ENCODE measurements at places on chromosomes 4 and X.
A peak's percentile ranks its signal among the peaks of the same experiment; 100 is the strongest.

DNA sequence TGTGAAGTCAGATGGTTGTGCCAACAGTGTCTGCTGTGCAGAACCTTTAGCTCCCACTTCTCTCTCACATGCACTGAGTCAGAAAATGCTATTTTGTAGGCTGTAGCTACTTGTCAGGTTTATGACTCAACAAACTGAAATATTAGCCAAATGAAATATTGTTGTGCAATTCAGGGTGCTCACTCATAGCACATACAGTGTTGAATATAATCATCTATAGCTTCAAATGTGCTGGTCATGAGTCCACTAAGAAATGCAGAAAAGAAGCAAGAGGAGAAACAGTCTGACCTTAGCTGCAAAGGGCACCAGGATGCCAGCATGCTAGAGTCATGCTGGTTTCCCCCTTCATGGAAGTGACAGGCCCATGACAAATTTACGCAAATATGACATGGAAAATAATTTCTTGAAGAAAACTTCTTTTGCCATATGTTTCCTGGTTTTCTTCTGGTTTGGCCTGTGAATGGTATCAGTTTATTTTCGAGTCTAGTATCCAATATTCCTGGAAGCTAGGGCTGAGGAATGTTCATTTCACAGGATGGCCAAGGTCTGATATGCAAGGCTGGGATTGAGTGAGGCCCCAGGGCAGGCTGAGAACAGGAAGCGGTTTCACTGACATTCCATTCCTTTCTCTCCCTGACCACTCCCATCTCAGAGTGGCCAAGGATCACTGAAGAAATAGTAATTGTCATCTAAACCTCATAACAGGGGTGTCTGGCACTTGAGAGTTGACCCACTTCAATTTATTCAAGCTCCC lies 10.3 kb upstream of the CXCL2 start:
- DNase-seq = peak; percentile 87

- DNase-seq = no peak
Observed at GRCh38 chr4:3389233-3390215, 52.2 kb upstream of the HGFAC start.

DNA sequence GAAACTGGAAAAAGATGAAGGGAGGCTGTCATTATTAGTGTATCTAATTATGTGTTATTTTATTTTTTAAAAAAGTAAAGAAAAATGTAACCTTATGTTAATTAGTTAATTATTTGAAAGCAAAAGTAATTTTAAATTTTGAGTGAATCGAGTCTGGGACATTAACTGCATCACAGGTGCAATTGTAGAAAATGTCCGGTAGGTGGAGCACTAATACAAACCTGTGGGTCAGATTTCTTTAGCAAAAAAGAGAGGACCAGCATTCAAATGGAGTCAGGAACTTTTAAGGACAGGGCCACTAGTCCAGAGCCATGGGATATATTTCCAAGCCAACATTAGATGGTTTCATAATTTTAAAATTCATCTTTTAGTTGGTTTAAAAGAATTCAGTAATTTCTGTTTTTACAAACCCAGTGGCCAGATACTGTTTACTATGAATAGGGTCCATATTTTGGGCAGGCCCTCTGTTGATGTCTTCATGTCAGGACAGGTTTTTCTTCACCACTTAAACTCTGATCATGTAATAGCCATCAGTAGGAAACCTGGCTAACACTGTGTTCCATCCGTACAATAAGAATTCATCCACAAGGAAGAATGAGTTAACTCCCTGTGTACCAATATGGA lies 27.2 kb downstream of the BST1 start:
- DNase-seq = peak; percentile 54

DNA sequence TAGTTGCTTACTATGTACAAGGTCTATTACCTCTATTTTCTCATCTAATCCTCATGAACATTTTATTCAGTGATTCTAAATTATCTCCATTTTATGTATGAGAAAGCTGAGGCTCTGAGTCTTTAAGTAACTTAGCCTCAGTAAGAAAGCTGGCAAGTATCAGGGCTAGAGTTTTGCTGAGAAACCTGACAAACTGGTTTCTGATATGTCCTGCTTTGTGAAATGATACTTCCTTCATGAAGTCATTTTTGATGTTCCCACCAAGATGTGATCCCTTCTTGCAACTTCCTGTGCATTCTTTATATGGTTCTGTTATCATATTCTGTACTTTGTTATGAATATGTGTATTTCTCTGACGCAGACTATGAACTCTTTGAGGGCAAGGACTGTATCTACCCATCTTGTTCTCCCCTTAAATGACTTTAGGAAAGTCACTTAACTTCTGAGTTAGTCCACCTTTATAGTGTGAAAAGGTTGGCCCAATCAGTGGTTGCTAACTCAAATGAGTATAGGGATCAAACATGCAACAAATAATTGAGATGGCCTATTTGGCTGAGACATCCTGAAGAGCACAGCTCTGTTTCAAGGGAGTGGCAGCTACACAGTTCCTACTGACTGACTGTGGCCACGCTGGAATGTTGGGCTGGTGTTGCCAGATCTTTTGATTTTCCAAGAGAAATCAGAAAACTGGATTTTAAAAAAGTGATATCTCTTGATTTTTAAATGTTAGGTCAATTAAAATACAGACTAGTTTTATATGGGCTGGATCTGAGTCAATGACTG lies 127.9 kb upstream of the AMOT start:
- peak; percentile 94 for DNase-seq

DNA sequence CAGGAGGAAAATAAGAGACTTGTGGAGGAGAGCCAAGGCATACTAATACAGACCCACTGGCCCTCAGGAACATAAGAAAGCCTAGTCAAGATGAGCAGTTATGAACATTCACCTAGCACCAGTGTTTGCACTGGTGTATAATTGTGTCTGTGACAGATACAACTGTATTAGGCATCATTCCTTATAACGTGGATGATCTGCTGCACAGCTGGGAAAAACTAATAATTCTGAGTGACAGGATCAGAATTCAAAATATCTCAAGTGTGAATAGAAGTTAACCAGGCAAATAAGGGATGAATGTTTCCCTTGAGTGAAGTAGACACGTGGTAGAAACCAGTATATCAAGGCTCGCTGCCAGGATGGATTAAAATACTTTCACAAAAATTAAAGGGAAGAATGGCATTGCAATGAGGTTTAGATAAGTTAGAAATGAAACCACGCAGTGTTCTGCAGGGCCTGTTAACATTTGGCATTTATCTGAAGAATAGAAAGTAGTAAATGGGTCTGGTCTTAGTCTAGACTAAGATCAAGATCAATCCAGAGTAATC lies 325.9 kb downstream of the EPHA5 start:
- no peak for DNase-seq

DNA sequence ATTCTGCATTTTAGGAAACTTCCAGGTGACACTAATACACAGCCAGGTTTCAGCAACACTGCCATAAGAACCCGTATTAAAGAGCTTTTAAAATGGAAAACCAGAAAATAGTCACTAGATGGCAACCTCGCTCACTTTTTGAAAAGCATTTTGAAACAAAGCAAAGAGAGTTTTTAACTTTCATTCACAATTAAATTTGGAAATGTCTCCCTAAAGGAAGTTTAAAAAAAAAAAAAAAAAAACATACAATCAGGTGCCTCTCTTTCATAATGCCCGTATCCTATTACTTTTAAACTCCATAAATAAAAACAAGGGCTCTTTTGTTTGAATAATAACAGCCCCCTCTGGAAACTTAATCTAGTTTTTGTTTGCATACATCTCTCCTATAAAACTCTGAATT lies 20.3 kb downstream of the MEPE start:
- no peak for DNase-seq

- no peak for DNase-seq
Observed at GRCh38 chr4:138788267-138788790, 227.3 kb upstream of the NOCT start.

GRCh38 chr4:112175840-112176239 lies 30.6 kb downstream of the FAM241A start:
- no peak for DNase-seq

DNA sequence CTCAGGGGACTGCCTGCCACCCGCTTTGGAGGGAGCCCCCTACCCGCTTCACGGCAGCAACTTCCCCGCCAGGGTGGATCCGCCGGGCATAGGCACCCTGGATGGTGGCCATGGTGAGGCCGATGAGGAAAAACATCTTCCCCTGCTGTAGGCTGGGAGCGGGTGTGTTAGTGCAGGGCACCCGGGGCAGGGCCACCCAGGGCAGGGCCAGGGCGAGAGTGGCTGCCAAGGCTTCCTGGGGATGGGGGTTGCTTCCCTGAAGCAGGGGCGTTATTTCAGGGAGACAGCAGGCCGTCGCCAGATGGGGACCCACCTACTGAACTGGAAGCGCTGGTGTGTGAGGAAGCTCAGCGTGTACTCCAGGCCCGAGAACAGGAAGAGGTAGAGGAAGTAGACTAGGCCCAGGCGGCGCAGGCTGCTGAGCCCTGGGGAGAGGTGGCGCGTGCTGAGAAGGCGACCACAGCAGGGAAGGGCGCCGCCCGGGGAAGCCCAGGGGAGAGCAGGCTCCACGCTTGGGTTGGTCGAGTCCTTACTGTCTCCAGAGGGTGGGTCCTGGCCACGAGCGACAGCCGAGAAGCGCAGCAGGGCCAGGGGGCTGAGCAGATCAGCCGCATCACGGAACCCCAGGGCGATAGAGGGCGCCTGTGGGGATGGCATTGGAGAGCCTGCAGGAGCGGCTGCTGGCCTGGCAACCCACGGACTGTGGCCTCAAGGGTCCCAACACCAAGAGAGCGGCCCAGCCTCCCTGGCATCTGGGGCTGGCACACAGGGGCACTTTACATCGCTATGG lies 31.5 kb downstream of the NOP14 start:
- no peak for DNase-seq

DNA sequence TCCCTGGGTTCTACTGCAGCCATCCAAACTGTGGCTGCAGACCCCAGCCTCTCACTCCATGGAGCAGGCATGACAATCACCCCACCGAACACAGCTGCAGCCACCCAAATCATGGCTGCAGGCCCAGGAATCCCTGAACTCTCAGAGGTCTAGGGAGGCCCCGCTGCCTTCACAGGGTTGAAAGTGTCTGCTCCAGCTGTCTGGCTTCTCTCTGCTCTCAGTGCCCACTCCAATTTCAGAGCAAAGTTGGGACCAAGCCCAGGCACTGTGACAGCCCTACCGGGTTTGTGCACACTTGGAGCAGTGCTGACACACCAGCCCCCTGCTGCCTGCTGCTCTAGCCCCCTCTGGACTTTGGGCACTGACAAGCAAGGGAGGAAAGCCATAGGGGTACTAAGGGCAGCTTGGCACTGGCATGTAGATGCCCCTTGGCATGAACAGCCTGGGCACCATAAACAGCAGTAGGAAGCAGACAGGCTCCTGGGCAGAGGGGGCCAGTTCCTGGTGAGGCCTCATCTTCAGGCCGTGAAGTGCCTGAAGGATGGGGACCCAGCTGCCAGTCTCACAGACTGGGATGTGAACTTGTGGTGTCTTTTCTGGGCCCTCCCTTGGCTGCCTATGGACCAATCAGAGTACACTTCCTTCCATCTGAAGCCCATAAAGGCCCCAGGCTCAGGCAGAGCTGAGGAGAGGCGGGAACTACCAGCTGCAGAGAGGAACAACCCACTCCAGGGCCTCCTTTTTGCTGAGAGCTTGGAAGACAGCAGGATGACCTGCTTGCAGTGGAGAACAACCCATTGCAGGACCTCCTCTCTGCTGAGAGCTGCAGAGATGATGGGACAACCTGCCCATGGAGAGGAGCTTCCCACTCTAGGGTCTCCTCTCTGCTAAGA lies 68.8 kb downstream of the TECRL start:
- no peak for DNase-seq

DNA sequence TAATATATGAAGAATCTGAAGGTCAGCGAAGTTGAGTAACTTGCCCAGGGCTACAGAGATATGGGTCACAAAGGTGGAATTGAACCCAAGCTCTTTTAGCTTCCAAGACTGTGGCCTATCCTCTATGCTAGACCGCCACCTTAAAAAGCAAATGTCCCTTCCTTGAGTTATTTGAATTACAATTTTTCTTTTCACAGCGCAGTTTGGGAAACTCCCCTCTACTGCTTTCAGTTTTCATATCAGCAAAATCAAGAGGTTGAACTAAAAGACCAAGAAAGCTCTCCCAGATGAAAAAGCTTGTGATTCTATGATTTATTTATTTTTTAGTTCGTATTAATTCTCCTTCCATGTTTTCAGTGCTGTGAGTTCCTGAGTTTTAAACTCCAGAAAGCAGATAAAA lies 174.5 kb upstream of the C1QTNF7 start:
- no peak for DNase-seq

DNA sequence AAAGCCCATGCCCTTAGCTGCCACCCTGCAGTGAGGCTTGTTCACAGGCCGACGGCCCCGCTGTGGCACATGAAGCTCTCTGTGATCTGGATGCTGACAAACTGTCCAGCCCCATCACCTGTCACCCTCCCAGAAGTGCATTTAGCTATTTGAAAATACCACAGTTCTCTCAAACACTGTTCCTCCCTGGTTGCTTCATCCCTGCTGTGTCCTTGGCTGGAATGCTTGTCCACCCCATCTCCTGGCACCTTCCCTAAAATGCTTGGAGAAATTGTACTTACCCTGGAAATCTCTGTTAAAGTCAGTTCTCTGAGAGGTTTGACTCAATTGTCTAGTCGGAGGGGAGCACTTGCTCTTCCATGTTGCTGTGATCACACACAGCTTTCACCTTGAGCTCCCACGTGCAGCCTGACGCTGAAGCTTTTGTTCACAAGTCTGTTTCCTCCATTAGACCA lies 10.1 kb downstream of the SYNPO2 start:
- DNase-seq = no peak

Data from PC-9 (cell line).